ENCODE measurements at places on chromosomes 6 and 20. TPM values are rescaled to one million over a fixed set of nuclear protein-coding genes. Genes with fewer than 3 reads are reported as not detected.

SCGN gene
- total RNA-seq: not detected

EYA4 gene
- total RNA-seq: 33.7 TPM

SLC12A5 gene
- 0.21 TPM for total RNA-seq

C20orf141 gene
- total RNA-seq: not detected

CAPN11 gene
- total RNA-seq: not detected

PPIL6 gene
- total RNA-seq: 1.0 TPM

GRM4 gene
- total RNA-seq: not detected

DNA sequence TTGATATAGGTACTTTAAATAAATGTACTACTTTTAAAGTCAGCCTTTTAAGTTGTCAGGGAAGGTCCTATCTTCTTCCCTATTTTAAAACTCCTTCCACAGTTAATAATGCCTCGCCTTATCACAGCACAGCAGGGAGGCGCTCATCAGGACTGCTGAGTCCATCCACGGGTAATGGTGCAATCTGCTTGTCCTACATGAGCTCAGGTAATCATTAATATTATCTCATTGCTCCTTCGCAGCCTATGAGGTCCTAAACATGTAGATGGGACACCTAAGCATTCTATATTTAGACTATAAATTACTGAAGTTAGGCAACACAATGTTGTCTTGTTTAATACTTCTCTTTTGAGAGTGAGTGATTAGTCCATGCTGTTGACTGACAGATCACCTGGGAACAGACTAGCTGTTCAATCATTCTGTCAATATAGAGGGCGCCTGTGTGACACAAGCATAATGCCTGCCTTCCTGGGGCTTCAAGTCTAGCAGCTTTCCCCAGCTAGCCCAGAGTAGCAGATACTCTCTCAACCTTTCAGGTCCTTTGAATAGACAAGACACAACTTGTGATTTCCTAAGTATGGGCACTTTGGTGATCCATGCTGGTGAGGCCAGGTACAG is 91.0 kb downstream of the FYN start:
- no peak for DNase-seq

DNA sequence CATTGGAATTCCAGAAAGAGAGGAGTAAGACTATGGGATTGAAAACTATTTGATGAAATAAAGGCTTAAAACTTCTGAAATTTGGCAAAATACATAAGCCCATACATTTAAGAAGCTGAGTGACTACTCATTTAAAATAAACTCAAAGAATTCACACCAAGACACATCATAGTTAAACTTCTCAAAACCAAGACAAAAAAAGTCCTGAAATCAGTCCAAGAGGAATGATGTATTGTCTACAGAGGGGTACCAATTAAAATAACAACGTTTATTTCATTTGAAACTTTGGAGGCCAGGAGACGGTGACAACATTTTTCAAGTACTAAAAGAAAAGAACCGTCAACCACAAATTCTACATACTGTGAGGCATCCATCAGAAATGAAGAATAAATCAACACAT is 841.4 kb upstream of the MAP3K7 start:
- DNase-seq: no peak

DNA sequence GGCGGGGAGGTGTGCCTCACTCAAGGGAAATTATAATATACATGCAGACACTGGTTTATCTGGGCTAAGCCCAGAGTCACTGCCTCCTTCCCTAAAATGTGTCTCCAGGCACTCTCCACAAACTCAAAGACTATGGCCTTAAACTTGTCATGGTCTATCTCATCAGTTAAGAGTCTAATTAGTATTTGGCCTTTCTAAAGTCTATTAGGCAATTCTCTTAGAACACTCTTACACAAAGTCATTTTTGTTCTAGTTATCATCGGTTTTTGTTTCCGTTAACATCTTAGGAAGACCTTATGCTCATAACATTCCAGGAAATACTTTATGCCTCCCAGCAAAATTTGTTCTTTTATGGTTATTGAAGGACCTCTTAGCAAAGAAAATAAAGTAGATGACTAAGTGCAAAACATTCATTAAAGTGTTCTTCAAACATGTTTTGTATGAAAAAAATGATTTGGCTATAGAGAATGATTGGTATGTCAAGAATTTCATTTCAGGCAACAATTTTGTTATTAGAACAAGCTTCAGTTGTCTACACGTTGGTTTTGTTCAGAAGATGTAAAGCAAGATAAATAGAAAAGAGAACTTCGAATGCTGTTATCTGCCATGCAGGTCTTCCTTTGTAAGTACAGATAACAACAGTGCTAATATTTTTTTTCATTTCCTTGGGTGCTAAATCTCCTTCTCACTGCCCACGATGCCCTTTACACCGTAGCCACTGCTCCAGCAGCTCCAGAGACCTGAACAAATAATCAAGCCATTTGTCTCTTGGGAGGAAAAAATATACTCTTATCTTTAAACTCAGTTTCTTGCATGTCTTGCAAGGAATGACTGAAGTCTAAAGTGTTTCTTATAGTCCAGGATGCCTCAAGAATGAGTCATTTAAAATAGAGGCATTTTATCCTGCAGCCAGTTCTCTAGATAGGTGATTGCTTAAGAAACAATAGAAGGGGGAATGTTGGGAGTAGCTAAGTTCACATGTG is 170.4 kb downstream of the HTR1B start:
- peak; percentile 25 for DNase-seq

- DNase-seq: no peak
These were observed 126.2 kb downstream of the CD164 start for GRCh38 chr6:109255946-109256640.

- no peak for DNase-seq
These were observed 56.6 kb downstream of the IL22RA2 start for GRCh38 chr6:137116807-137117206.

- no peak for DNase-seq
These were observed 984 bp downstream of the TNFRSF21 start for GRCh38 chr6:47308552-47309290.

DNA sequence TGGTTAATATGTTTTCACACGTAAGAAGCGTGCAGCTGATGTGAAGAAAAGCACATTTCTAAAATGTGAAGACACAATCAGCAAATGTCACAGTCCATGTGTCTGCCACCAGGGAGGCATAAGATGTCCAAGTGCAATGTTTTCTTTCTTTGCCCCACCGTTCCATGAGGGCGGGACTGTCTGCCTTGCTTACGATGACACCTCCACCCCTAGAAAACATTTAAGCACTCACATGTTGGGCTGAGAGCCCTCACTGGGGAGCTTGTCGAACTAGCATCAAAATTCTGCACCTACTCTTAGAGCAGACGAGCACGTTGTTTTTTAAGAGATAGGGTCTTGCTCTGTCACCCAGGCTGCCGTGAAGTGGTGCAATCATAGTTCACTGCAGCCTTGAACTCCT is 57.6 kb downstream of the PSMG4 start:
- DNase-seq: no peak

DNA sequence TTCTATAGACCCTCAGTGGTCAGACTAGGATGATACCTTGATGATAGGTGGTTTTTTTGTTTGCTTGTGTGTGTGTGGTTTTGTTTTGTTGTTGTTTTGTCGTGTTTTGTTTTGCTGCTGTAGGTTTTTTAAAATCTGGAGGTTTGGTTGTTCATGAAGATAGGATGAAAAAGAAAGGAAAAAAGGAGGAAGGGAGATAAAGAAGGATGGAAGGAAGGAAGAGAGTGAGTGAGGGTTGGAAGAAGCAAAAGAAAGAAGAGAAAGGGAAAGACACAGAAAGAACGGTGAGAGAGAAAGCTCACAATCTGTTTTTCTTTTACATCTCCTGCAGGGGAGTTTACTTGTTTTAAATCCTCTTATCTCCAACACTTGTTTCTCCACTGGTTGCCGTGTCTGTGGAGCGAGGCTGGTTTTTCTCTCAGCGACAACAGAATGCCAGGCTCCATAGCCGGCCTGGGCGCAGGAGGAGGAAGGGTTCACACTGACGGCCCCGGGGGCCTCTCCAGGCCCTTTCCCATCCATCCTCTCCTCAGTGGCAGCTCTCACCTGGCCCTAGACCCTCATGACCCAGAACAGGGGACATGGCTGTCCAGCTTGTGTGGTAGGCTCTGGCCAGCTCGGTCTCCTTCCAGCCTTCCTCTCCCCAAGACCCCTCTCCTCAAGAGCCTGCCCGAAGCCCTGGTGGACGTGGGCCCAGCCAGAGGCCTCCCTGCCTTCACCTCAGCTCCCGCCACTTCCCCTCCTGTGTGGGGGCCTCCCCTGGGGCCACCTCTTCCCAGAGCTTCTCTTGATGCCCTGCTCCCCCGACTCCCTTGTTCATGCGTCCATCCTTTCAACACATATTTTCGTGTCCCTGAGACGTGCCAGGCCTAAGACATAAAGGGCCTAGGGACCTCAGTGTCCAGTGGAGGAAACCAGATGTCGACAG is 168.4 kb downstream of the VEGFA start:
- no peak for DNase-seq

GRCh38 chr6:42418724-42419123 is 33.0 kb downstream of the TRERF1 start:
- DNase-seq: no peak

- peak; percentile 47 for DNase-seq
These were observed at the start of gene PTK7 for GRCh38 chr6:43075670-43076463. TSS of gene PTK7 (plus strand) at chr6:43076314. CDS start at chr6:43076489, 175 bp downstream.

DNA sequence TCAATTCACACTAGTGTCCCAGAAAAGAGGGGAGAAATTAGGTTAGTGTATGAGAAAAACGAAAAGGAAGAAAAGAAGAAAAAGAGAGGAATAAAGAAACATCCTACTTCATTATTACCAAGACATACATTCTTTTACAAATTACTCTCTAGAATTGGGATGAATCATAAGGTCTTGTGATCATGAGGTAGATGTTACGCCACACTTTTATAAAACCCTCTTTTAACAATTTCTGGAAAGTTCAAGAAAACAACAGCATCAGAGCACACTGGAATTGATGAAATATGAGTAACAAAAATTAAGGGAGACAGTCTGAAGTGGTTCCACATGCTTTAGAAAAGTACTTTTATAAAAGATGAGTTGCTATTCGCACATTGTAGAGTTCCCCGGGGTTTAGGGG is 32.6 kb upstream of the NRSN1 start:
- no peak for DNase-seq

GRCh38 chr6:5994234-5994998 is 12.3 kb downstream of the NRN1 start:
- no peak for DNase-seq

GRCh38 chr6:31144296-31144969 is 5.6 kb upstream of the PSORS1C2 start:
- DNase-seq: no peak

DNA sequence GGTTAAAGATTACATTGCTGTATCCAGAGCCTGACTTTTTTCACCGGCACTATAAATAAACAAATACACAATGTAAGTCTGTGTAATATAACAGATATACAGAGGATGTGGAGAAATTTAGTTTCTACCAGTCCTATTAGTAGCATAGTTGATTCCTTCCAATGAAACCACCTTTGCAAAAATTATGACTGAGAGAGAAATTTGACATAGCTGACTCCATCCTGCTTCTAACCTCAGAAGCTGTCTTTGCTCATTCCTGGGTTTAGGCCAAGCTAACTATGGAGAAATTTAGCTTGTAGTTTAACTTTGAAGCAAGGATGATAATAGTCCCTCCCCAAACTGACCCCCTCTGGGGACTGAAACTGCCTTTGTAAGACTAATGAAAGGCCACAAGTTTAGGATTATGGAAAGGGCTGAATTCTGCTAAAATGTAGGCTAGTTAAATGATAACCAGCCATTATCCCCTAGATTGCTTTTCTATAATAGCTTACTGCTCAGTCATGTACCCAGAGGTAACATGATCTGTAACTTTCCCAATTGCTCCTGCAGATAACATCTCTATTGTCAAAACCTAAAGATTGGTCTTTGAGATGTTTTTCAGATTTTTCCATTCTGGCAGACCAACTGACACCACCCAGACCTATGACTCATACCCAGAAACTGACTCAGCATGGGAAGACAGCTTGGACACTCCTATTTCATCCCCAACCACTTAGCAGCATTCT is 172.8 kb upstream of the ARG1 start:
- peak; percentile 69 for DNase-seq

DNA sequence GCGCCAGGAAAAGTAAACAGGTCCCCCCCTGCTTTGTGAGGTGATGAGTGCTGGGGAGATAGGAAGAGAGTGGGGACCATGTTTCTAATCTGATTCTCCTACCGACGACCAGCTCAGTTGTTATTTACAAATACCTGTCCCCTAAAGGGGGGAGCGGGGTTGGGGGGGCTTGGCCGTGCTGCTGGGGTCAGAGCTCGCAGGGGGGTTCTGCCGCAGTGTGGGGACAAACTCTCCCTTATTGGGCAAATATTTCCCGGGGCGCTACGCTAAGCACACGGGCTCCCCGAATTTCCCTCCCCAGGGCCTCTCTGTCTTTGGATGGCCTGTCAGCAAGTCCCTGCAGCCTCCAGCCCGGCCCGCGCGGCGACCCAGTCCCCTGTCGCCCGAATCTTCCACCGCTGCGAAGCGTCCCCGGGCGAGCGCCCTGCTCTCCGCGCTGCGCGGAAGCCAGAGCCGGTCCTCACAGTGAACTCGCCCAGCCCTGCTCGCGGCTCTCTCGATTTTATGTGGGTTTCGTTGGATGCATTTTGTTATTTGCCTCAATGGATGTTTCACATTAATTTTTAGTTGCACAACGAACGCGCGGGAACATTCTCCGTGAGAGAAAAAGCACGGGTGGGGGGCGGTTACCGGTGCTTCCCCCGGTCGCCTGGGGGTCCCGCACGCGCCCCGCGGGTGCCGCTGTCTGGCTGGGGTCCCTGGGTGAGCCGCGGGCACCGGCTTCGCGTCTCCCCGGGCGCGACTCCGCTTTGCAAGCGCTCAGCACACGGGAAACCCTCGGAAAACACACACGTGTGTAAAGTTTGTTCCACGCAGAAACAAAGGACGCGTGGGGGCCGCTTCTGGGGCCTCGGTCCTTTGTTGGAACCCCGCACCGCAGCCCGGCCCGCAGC is 1.5 kb upstream of the STX16 start:
- DNase-seq: no peak

- no peak for DNase-seq
These were observed 16.6 kb upstream of the GSTA1 start for GRCh38 chr6:52820198-52820597.

DNA sequence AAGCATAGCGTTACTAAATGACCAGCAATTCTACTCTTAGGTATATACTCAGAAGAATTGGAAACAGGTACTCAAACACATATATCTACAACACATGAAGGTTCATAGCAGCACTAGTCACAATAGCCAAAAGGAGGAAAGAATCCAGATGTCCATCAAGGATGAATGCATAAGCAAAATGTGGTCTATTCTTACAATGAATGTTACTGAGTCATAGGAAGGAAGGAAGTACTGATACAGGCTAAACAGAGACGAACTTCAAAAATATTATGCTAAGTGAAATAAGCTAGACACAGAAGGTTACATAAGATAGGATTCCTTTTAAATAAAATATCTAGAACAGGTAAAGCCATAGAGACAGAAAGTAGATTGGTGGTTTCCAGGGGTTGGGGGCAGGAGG is 93.5 kb downstream of the MAP3K7 start:
- DNase-seq: no peak
